Vagina (tissue), 2 donors: ENCODE measurements at places on chromosomes 1 and 21. TPM values are rescaled to one million over a fixed set of nuclear protein-coding genes. Genes with fewer than 3 reads are reported as not detected.

Gene CCDC185
- total RNA-seq: not detected

DNA sequence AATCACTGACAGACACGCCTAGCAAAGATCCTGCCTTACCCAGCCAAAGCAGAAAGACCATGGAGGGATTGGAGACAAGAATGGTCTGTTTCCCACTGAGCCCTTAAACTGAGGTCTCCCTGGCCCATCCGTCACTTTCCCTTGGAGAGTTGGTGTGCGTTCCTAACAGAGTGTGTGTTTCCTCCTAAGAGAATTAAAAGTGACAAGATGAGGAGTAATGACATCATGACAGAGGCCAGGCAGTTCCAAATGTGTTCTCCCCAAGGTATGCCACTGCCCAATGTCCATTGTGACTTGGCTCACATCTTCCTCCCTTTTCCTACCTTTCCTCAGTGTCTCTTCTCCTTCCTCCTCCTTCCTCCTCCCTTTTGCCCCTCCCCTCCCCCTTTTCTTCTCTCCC, 295.7 kb downstream of the SIPA1L2 start:
- peaks cover 12% of the 10 kb centered on the region for H3K4me1 ChIP-seq
- H3K27ac ChIP-seq: no peak overlapping the region
- DNase-seq: no peak
- no peak overlapping the region for H3K4me3 ChIP-seq
- H3K36me3 ChIP-seq: no peaks in the 10 kb centered on the region

GRCh38 chr1:998745-998994, 1.2 kb downstream of the HES4 start:
- H3K4me1 ChIP-seq: peaks cover 34% of the 10 kb centered on the region
- no peaks in the 10 kb centered on the region for H3K36me3 ChIP-seq
- peak overlapping the region; percentile 99 for H3K27ac ChIP-seq
- peak overlapping the region; percentile 61 for H3K4me3 ChIP-seq

DNA sequence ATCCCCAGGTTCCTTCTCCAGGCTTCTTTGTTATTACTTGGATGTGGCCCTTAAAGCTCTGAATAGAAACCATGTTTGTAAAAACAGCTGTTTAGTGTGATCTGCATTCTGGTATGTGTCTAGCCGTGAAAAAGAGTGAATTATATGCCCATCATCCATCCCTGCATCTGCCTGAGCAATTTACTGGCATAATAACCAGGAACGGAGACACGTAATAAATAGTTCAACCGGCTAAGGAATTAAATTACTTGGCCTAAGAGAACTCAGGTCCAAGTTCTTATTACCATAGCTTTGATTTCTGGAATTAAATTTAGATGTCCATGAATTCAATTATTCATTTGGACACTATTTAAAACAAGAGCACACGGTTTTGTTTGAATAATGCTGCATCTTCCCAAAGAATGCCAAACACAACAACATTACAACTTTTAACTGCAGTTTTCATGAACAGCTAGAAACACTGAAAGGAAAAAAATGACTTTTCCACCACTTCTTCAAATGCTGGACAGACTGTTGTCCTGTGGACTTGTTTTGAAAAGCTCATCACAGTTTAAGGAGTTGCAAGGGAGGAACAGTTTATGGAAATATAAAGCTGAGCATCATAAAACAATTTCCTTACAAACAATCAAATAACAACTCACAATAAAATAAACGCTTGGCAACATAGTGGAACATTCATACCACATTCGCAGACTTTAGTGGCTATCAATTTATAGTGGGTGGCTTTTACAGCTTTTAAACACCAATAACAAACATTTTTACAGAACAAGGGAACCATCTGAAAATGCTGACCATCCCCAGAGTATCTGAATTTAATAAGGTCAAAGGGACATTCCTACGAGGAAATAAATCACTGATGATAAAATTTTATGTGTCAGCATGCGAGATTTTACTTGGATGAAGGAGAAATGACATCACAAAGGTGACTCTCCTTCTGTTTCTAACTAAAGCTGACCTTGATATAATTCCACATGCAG, 144.7 kb downstream of the APP start:
- no peaks in the 10 kb centered on the region for H3K27me3 ChIP-seq
- H3K36me3 ChIP-seq: no peaks in the 10 kb centered on the region
- no peak for DNase-seq
- no peak overlapping the region for H3K4me3 ChIP-seq
- H3K27ac ChIP-seq: no peak overlapping the region

- H3K4me1 ChIP-seq: no peaks in the 10 kb centered on the region
- no peaks in the 10 kb centered on the region for H3K27me3 ChIP-seq
- H3K36me3 ChIP-seq: no peaks in the 10 kb centered on the region
- no peak overlapping the region for H3K4me3 ChIP-seq
- DNase-seq: no peak
Observed at GRCh38 chr1:243883551-243883950, 33.5 kb upstream of the AKT3 start.

Gene FAM229A
- total RNA-seq: 10.1 TPM

DNA sequence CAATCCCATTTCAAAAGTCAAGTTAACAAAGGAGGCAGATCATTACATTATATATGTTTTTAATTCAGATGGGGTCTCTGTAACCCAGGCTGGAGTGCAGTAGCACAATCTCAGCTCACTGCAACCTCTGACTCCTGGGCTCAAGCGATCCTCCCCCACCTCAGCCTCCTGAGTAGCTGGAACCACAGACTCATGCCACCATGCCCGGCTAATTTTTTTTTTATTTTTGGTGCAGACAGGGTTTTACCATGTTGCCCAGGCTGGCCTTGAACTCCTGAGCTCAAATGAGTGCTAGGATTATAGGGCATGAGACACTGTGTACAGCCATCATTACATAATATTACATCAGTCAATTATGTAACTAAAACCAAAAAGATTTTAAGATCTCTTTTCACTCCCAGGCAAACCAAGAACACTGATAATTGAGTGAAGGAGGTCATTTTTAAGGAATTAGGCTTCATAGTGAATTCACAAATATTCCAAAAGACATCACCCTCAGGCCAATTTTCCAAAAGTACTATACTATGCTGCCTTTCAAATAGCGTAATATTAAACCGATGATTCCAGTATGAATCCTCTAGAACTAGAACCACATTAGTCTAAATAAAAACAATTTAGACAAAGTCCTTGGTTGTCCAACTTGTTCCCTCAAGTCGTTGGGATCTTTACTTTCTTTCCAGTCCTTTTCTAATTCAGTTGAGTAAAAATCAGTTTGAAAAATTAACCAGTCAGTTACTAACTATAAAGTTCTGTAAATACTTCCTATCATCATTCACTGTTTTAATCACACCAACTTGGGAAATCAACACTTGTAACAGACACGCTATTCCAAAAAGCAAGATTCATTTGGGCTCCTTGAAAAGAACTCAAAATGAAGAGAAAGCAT, 16.1 kb downstream of the TOMM20 start:
- DNase-seq: no peak
- H3K4me1 ChIP-seq: no peaks in the 10 kb centered on the region
- H3K27me3 ChIP-seq: no peaks in the 10 kb centered on the region
- no peak overlapping the region for H3K27ac ChIP-seq

Gene OR2L5
- total RNA-seq: not detected

- no peaks in the 10 kb centered on the region for H3K36me3 ChIP-seq
- no peak for DNase-seq
- H3K27me3 ChIP-seq: no peaks in the 10 kb centered on the region
- no peak overlapping the region for H3K4me3 ChIP-seq
Observed at GRCh38 chr21:22363504-22363903, 1365.3 kb downstream of the NCAM2 start.

Gene TAL1
- total RNA-seq: 7.1 TPM

DNA sequence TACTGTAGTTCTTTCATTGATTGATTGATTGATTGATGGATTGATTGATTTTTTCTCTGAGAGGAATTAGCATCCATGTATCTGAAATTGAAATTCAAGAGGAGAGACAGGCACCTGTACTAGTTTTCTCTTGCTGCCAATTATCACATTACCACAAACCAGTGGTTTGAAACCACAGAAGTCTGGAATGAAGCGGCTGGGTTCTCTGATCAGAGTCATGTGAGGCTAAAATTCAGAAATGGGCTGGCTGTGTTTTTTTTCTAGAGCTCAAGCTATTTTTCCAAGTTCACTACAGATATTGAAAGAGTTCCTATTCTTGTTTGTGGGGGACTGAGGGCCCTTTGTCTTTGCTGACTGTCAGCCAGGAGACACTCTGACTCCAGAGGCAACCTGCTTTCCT, 10.0 kb downstream of the NBPF3 start:
- no peak overlapping the region for H3K27ac ChIP-seq
- no peaks in the 10 kb centered on the region for H3K36me3 ChIP-seq
- no peaks in the 10 kb centered on the region for H3K27me3 ChIP-seq
- H3K4me1 ChIP-seq: no peaks in the 10 kb centered on the region

DNA sequence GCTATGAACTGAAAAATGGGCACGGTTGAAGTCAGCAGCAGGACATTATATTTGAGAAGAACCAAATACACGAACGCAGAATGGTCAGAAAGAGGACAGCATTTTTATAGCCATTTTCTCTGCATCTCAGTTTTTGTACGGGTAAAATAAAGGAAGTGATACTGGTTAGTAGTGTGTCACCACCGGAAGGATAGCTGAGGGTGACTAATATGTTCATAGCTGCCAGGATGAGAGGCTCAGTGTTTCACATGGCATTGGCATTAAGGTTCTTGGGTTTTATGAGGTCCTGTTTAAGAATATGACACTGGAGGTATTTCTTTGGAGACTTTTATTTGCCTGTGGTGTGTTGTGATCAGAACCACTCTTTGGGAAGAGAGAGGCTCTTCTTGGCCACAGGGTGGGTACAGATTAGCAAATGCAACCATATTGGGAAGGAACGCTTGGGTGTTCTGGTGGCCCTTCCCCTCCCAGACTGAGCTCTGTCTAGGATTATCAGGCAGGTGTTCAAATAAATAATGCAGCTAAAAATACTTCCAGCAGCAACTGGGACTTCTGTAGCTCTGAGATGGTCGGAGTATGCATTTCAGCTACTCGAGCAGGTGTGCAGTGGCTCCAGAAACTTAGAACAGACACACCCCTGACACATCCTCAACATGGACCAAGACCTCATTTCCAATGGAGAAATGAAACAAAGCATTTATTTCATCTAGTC, 158.2 kb downstream of the PBX1 start:
- H3K4me3 ChIP-seq: no peak overlapping the region
- no peaks in the 10 kb centered on the region for H3K36me3 ChIP-seq
- H3K27ac ChIP-seq: no peak overlapping the region
- no peaks in the 10 kb centered on the region for H3K27me3 ChIP-seq

DNA sequence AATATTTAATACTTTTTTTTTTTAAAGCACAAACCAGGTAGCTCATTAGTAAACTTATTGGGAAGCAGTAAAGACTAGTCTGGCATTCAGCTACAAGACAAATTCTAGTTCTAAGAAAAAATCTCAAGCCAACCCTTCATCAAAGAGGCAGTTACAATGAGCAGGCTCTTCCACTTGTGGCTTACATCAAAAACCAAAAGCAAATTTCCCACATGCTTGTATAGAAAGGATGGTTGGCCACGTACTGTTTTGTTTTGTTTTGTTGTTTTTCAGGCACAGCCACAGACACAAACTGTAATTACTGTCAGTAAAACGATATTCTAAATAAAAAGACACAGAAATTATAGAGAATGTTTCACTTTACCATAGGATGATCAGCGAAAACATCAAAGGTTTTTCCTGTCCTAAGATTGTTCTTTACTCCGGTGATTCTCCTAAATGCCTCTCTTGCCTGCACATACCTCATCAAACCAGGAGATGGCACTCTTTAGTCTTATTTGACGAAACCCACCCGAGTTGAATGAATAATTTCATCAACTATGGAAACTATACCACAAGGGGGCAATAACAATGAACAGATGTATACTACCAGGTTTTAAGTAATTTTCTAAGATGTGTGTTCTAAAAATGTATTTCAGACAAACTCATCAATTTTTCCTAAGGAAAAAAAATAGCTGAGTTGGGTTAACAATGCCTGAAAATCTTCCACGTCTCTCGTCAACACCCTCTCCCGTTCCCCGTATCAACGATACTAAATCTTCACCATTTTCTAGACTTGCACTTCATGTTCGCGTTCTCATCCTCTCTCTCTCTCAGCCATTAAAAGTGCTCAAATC, 26.9 kb downstream of the RPL5 start:
- H3K27me3 ChIP-seq: no peaks in the 10 kb centered on the region
- no peaks in the 10 kb centered on the region for H3K4me1 ChIP-seq
- H3K27ac ChIP-seq: no peak overlapping the region
- H3K4me3 ChIP-seq: peak overlapping the region; percentile 15
- H3K36me3 ChIP-seq: no peaks in the 10 kb centered on the region

- H3K27me3 ChIP-seq: no peaks in the 10 kb centered on the region
- no peak overlapping the region for H3K27ac ChIP-seq
- no peaks in the 10 kb centered on the region for H3K36me3 ChIP-seq
Observed at GRCh38 chr1:54885237-54885679, 1.7 kb downstream of the DHCR24 start.

DNA sequence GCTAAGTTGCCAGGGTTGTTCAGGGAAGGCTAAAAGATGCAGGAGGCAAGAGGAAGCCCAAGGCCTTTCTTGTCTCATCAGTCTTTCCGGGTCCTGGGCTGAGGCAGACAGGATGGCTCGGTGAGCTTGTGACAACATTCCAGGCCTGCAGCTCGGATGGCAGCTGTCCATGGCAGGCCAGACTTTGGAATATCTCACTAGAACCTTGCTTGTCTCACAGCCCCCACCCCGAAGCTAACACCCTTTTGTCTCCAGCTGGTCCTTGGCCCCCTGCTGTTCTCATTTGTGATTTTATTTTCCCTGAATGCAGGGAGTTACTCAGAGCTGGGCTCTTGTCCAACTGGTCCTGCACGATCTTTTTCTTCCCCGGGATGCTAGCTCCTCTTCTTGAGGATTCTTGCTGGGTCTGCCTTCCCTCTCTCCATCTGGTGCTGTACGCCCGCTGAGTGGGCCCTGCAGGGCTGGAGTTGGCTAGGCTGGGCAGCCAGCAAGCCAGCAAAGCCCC, 477.2 kb upstream of the CAMK1G start:
- H3K27ac ChIP-seq: no peak overlapping the region
- H3K27me3 ChIP-seq: no peaks in the 10 kb centered on the region
- H3K4me3 ChIP-seq: no peak overlapping the region
- no peaks in the 10 kb centered on the region for H3K4me1 ChIP-seq

Gene KCNK1
- 11.3 TPM for total RNA-seq

GRCh38 chr1:234781241-234782065, 171.5 kb upstream of the IRF2BP2 start:
- H3K4me3 ChIP-seq: no peak overlapping the region
- no peak for DNase-seq
- H3K36me3 ChIP-seq: no peaks in the 10 kb centered on the region
- H3K27ac ChIP-seq: no peak overlapping the region

GRCh38 chr1:231442735-231443134, 20.6 kb upstream of the EGLN1 start:
- H3K36me3 ChIP-seq: no peaks in the 10 kb centered on the region
- no peaks in the 10 kb centered on the region for H3K4me1 ChIP-seq
- no peaks in the 10 kb centered on the region for H3K27me3 ChIP-seq
- DNase-seq: no peak
- no peak overlapping the region for H3K4me3 ChIP-seq

Gene PDC
- total RNA-seq: not detected

Gene CELF3
- 0.25 TPM for total RNA-seq

Gene AMY2A
- total RNA-seq: not detected

Gene KCNE2
- not detected for total RNA-seq
